ENCODE measurements at places on chromosomes 16 and 17. TPM values are rescaled to one million over a fixed set of nuclear protein-coding genes. Genes with fewer than 3 reads are reported as not detected.
A peak's percentile ranks its signal among the peaks of the same experiment; 100 is the strongest.

- H3K27me3 ChIP-seq, result no peaks in the 10 kb centered on the region
- H3K4me3 ChIP-seq, result no peak overlapping the region
- DNase-seq, result no peak
Measured at GRCh38 chr16:74447578-74447977, 26.3 kb upstream of the CLEC18B start.

- DNase-seq, result no peak
- peak overlapping the region; percentile 70 for H3K27ac ChIP-seq
- H3K27me3 ChIP-seq, result no peaks in the 10 kb centered on the region
- H3K4me1 ChIP-seq, result peaks cover 3% of the 10 kb centered on the region
Measured at GRCh38 chr16:67192781-67193361, 916 bp downstream of the E2F4 start.

DNA sequence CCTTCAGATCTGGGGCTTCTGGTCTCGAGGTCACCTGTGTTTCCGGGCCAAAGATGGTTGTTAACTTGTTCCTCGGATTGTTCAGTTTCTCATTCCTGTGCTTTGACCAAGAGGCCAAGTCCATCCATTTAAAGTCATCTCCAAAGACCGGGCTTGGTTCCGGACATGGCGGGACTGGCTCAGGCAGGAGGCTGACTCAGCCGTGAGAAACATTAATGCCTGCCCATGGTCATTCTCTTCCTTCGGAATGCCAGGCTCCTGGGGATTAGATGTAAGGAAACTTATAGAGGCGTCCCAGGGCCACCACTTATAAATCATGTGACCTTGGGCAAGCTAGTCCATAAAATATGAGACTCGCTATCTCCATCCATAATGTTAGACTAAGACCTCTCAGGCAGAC lies 13.6 kb upstream of the NKD1 start:
- no peak overlapping the region for H3K4me3 ChIP-seq
- DNase-seq, result no peak
- H3K27ac ChIP-seq, result no peak overlapping the region
- no peaks in the 10 kb centered on the region for H3K36me3 ChIP-seq
- no peaks in the 10 kb centered on the region for H3K4me1 ChIP-seq

- no peak overlapping the region for H3K4me3 ChIP-seq
- H3K27ac ChIP-seq, result no peak overlapping the region
- DNase-seq, result no peak
- H3K4me1 ChIP-seq, result no peaks in the 10 kb centered on the region
Measured at GRCh38 chr16:58435779-58436178, 43.5 kb downstream of the GINS3 start.

DNA sequence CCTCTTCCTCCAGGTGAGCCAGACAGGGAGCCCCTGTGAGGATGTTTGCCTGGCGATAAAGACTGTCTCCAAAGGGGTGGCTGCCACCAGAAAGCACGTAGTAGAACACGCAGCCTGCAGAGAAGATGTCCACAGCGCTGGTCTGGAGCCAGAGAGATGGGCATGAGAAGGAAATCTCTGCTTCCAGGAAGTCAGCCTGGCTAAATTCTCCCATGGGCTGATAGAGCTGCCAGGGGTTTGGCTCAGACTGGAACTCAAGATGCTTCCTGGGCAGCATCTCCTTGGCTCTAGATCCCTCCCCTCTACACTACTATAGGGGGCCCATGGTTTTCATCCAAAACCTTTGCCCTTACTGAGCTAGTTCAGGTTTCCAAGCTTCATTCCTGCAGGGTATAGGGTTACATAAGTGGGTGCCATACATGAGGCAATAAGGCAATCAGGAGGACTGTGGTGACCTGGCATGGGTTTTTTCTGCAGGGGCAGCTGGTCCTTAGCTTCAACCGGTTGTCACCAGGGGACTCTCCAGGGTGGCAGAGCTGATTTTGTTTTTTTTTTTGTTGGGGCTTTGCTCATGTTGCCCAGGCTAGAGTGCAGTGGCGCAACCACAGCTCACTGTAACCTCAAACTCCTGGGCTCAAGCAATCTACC lies 13.6 kb downstream of the PLK1 start:
- peaks cover 51% of the 10 kb centered on the region for H3K36me3 ChIP-seq
- DNase-seq, result no peak
- H3K27me3 ChIP-seq, result no peaks in the 10 kb centered on the region
- H3K4me1 ChIP-seq, result no peaks in the 10 kb centered on the region

DNA sequence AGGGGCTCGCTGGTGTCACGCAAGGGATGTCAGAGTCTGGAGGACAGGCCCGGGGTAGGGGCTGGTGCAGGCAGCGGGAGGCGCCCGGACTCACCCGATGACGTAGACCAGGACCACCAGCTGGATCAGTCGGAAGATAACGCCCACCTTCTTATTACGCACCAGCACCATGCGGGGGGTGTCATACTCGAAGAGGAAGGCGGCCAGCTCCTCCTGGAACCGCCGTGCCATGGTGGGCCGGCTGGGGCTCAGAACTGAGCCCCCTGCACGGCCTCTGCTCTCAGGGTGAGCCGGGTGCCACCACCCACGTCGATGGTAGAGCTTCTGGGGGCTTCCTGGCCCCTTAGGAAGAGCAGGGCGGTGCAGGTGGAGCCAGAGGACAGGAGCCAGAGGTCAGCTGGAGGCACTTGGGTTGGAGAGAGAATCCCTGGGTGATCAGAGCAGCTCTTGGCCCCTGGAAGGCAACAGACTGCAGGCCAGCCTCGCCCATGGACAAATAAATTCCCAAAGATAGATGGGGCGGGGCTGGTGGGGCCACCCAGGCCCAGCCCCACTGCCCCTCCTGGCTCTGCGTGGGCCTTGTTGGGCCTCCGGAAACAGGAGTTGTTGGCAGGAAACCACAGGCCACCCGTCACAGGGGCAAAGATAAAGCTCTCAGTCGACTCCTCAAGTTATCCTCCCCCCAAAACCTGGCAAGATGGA lies at the start of gene P2RX1:
Gene P2RX1, minus strand, starts transcription at position 471 of the 702 bp plus-strand sequence. Its CDS starts 240 bp downstream, at position 231.
- no peaks in the 10 kb centered on the region for H3K36me3 ChIP-seq
- peak; percentile 81 for DNase-seq
- H3K4me3 ChIP-seq, result peak within 1 kb of the TSS; percentile 6
- H3K27me3 ChIP-seq, result no peaks in the 10 kb centered on the region
- peaks cover 3% of the 10 kb centered on the region for H3K4me1 ChIP-seq
- peak within 1 kb of the TSS; percentile 84 for H3K27ac ChIP-seq

DNA sequence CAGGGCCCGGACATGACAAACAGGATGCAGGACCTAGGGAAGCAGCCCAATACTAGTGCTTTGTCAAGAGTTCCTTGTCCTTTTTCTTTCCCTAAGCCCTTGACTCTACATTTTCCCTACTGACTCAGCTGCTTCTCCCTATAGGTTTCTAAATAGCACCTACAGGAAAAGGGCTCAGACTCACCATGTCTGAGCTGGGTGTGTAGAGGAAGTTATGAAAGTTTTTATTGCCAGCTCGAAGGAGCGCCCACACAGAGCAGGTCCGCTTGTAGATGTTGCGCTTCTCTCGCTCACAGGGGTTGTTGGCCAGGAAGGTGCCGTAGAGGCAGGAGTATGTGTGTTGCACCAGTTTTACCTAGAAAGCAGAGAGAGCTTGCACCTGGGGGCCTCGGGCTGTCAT lies 10.6 kb downstream of the MTMR4 start:
- no peak overlapping the region for H3K4me3 ChIP-seq
- H3K27me3 ChIP-seq, result no peaks in the 10 kb centered on the region
- no peaks in the 10 kb centered on the region for H3K4me1 ChIP-seq
- DNase-seq, result no peak
- H3K27ac ChIP-seq, result no peak overlapping the region

- H3K27ac ChIP-seq, result no peak overlapping the region
- no peak overlapping the region for H3K4me3 ChIP-seq
- H3K36me3 ChIP-seq, result no peaks in the 10 kb centered on the region
- H3K27me3 ChIP-seq, result no peaks in the 10 kb centered on the region
- DNase-seq, result no peak
- H3K4me1 ChIP-seq, result no peaks in the 10 kb centered on the region
Measured at GRCh38 chr16:15484662-15485061, 50.3 kb downstream of the BMERB1 start.

DNA sequence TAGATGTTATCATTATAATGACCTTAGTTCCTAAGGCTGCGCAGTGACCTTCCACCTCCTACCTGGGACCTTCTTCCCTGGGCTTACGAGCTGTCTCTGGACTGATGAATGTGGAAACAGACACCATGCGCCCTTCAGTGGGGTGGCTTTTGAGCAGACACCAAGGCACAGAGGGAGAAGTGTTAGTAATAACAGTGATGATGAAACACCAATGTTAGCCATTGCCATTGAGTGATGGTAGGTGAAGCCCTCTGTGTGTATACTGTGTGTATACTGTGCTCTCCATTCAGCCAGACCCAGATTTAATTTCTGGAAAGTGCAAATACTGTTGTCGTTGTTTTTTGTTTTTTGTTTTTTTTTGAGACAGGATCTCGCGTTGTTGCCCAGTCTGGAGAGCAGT lies 44.5 kb downstream of the CLEC16A start:
- no peaks in the 10 kb centered on the region for H3K4me1 ChIP-seq
- peaks cover 23% of the 10 kb centered on the region for H3K36me3 ChIP-seq
- H3K4me3 ChIP-seq, result no peak overlapping the region
- DNase-seq, result no peak

GRCh38 chr16:27052007-27052406 lies 14.7 kb upstream of the C16orf82 start:
- no peaks in the 10 kb centered on the region for H3K36me3 ChIP-seq
- DNase-seq, result no peak
- no peak overlapping the region for H3K4me3 ChIP-seq
- H3K27me3 ChIP-seq, result no peaks in the 10 kb centered on the region

GRCh38 chr16:68665501-68665900 lies 20.4 kb downstream of the CDH3 start:
- no peaks in the 10 kb centered on the region for H3K27me3 ChIP-seq
- H3K4me3 ChIP-seq, result no peak overlapping the region
- no peaks in the 10 kb centered on the region for H3K4me1 ChIP-seq
- H3K27ac ChIP-seq, result no peak overlapping the region

DNA sequence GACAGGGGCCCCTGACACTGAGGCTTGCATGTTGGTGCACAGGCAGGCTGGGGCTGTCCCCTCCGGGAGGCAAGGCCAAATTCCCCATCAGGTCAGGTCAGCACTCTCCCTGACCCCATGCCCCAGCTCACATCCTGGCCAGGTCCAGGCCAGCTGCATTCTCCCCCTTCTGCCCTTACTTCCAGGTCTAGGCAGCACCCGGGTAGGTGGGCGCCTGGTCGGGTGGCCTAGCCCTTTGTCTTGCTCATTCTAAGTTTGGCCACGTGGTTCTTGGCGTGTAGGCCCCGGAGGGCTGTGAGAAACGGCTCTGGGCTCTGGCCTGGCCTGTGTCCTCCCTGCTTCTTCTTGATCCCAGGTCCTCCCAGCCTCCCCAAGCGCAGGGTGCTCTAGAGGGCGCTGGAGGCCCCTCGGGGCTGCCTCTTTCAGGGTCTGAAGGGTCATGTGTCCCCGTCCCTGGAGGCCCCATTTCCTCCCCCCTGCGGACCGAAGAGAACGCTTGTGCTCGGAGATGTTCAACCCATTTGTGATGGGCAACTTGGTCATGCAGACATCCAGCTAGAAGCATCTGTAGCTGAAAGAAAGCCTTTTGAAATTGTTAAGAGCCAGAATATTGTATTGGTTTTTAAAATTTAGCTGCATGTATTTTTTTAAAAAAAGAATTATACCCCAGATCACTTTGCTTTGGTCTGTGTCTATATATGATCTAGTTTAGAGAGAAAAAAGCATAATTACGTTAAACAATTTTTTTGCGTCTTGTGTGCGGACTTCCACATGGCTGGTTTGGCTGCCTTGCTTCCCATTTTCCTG lies 6.7 kb downstream of the BAHCC1 start:
- no peaks in the 10 kb centered on the region for H3K4me1 ChIP-seq
- H3K27ac ChIP-seq, result peak overlapping the region; percentile 72
- H3K36me3 ChIP-seq, result peaks cover 22% of the 10 kb centered on the region
- H3K27me3 ChIP-seq, result no peaks in the 10 kb centered on the region
- H3K4me3 ChIP-seq, result no peak overlapping the region

SRL gene
- 3.2 TPM for polyA plus RNA-seq

GH2 gene
- not detected for polyA plus RNA-seq

LRRC37A3 gene
- 6.8 TPM for polyA plus RNA-seq

COL1A1 gene
- polyA plus RNA-seq, result 320 TPM

KRT33A gene
- polyA plus RNA-seq, result not detected

SYNGR3 gene
- polyA plus RNA-seq, result 0.75 TPM

CLEC18C gene
- not detected for polyA plus RNA-seq

LYRM9 gene
- 6.2 TPM for polyA plus RNA-seq

Measured in small intestine (tissue), 16 donors.